ENCODE measurements at places on chromosomes 5 and 9.

GRCh38 chr9:138044485-138045383 is 167.2 kb downstream of the CACNA1B start:
- no peak for DNase-seq

- DNase-seq: no peak
Observed at GRCh38 chr9:114116126-114116747, 17.1 kb upstream of the KIF12 start.

GRCh38 chr5:134148986-134149539 is 27.7 kb downstream of the SKP1 start:
- no peak for DNase-seq

GRCh38 chr9:27176971-27177370 is 67.9 kb downstream of the TEK start:
- DNase-seq: no peak

DNA sequence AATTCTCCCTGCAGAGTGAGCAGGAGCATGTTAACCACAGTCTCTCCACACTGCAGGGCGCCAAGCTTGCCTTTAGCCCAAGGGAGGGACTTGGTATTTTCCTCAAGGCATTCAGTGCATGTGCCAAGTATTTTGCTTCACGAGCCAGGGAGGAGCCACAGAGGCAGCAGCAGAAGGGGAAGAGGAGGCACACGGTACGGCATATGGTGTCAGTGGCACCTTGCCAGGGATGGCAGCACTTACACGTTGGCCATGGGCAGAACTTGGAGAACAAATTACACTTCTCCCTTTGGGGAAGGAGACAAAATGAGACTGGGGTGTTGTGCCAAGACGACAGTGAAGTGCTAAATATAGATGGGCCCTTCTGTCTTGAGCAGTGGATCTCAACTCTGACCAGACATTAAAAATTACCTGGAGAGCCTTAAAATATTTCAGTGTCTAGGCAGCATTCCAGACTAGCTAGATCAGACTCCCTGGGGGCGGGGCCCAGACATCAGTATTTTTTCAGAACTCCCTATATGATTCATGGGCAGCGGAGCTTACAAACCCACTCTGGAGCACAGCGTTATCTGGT is 155.8 kb downstream of the DRD1 start:
- no peak for DNase-seq

DNA sequence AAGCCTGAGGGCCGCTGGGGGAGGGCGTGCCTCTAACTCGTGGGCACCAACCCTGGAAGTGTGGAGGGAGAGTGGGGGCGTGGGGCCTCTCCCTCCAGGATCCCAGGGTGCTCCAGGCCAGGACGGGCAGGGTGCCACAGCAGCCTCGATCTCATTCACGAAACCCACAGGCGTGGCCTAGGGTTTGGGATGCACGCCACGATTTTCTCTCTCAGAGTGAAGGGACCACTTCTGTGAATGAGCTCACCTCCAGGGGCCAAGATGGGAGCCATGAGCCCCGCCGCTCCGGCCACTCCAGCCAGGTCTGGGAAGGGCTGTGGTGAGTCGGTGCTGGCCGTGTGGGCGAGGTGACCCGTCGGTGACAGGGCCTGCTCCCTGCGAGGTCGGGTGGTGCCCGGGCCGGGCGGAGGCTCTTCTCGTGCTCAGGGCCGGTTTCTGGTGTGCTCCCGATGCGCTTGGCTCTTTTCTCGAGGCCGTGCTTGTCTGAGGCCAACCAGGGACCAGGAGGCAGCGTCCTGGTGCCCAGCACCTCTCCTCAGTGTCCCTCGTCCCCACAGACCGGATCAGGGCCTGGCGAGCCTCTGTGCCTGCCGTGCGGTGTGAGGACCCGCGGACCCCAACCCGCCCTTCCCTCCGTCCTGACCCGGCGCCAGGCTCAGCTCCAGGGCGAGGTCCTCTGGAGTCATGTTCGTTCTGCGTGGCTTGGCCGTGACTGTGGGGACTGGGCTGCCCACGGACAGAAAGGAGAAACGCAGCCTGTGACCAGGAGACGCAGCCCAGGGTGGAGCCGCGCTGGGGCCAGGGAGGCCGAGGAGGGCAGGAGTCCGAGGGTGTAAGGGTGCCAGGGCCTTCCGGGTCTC is 31.0 kb downstream of the TPPP start:
- no peak for DNase-seq
